ENCODE measurements at places on chromosomes 6 and 20.

- no peak for DNase-seq
Observed at GRCh38 chr6:113481458-113481857, 375.7 kb upstream of the MARCKS start.

DNA sequence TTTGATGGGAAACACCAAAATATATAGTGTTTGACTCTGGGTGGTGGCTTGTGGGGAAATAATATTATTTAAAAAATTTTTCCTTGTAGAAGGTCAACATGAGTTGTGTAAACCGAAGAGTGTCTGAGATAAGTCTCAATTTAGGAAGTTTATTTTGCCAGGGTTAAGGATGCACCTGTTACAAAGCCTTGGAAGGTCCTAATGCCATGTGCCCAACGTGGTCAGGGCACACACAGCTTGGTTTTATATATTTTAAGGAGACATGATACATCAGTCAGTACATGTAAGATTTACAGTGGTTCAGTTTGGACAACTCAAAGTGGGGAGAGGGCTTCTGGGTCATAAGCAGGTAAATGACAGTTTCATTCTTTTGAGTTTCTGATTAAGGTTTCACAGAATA, 162.1 kb downstream of the ZFAND3 start:
- DNase-seq: no peak

DNA sequence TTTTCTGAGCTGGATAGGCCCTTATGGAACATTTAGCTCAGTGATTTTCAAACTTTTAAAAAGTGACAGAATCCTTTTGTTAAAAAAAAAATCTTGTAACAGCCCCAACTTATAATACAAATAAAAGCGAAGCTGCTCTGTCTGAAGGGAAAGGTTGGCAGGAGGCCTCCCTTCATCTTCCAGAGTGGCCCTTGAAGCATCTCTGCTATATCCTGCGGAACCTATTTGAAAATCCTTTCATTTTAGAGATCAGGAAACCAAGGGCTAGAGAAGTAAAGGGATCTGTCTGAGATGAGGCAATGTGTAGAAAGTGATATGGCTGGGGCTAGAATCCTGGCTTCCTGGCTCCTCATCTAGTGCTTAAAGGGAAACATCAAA, 107.8 kb downstream of the UBE3D start:
- DNase-seq: no peak

- DNase-seq: no peak
Observed at GRCh38 chr6:39388606-39389483, 66.3 kb upstream of the KCNK16 start.

DNA sequence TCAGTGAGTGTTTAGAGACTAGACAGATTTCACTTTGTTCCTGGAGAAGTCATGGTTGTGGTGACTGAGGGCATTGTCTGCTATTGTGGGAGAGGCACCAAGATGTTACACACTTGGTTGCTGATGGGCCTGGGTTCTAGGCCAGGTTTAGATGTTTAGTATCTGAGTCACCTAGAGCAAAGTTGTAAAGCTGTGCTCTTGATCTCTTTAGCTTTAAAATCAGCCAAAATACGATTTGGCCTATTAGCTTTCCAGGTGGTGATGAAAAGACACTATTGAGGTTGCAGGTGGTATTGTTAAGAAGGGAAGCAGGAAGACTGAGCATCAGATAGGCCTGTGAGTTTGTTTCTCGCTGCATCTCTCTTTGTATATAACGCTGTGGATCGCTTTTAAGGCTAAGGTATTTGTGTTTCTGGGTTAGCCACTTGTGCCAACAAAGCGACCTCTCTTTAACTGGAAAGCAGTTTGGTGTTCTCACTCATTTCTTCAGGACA, 48.6 kb downstream of the FOXO3 start:
- DNase-seq: no peak

DNA sequence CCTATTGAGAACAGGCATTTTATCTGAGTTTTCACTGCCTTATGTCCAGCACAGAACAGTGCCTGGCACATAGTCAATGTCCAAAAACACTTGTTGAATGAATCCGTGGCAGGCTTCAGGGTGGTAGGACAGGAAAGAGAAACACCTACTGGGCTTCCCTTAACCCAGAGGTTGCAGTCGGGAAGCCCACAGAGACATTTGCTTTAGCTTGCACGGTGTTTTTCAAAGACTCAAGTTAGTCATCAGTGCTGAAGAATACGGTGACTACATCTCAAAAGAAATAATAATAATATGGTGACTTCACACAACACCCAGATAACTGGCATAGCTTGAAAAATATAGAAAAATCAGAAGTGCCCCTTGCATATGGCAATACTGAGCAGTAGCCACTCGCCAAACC, 160.4 kb downstream of the CD83 start:
- no peak for DNase-seq

- DNase-seq: no peak
Observed at GRCh38 chr6:167579806-167580618, 246.7 kb upstream of the AFDN start.

GRCh38 chr6:126077810-126078776, 91.8 kb downstream of the TRMT11 start:
- no peak for DNase-seq

- DNase-seq: no peak
Observed at GRCh38 chr6:23435126-23435525, 690.9 kb upstream of the NRSN1 start.

- DNase-seq: no peak
Observed at GRCh38 chr20:37500311-37500710, 20.7 kb upstream of the NNAT start.

DNA sequence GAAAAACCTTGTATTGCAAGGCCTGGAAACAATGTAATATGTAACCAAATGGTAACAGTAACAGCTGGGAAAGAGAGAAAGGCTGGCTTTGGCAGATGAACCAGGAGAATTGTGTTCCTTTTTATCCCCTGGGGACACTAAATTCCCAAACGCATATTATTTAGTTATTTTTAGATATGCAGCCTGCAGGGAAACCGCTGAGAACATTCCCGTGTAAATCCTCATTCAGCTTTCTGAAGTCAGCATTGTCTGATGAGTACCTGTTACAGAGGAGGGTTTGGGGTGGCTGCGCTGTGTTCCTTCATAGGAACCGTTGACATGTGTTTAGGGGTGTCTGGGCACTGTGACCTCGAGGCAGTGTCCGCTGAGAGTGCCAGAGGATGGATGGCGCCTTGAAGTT, 101.3 kb downstream of the SMOC2 start:
- no peak for DNase-seq

GRCh38 chr6:11983306-11983705, 28.8 kb upstream of the HIVEP1 start:
- DNase-seq: no peak

DNA sequence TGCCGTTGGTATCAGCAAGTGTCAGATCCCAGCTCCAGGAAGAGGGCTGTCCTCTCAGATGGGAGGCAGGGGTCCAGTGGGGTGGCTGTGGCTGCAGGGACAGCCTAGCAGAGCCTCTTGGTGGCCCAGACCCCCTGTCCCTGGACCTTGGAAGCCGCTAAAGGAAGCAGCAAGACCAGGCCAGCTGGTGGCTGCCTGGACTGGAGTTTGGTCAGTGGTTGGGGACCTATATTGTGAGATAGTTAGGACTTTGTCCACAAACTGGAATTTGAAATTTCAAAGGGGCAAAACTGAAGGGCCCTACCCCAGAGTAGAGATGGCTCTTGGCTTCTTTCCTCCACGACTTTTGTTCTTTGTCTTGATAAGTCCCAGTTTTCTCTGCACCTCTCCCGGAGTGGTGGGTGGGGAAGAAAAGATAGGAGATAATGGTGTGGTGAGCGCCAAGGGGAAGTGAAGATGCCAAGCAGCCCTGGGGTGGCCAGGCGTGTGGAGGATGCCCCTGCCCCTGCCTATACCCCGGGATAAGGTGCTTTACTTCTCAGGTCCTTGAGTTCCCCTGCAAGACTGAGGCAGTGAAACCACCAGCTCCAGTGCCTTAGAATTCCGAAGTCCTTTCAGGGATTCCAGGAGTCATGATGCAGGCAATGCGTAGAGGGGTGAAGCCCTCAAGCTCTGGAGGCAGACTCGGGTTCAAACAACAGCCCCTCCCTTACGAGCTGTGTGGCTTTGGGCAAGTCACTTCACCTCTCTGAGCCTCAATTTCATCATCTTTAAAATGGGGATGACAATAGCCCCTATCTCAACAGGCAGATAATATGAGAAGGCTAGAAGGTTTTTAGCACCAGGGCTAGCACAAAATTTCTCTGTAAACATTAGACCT, 40.2 kb downstream of the HNF4A start:
- no peak for DNase-seq

DNA sequence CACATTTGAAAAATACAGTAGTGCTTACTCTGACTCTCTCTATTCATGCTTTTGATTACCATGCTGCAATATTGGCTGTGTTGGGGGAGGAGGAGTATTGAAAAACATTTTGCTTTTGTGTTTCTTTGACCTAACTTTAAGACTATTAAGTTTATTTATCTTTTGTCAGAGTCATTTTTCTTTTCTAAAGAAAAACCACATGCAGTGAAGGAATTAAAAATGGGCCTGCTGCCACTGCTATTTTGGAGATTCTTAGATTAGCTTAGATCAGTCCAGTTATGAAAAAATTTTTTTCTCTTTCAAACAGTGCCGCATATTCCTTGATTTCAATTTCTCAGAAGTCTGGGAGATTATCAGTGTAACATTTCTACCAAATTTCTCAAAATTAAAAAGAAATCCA, 36.1 kb downstream of the BCKDHB start:
- no peak for DNase-seq

DNA sequence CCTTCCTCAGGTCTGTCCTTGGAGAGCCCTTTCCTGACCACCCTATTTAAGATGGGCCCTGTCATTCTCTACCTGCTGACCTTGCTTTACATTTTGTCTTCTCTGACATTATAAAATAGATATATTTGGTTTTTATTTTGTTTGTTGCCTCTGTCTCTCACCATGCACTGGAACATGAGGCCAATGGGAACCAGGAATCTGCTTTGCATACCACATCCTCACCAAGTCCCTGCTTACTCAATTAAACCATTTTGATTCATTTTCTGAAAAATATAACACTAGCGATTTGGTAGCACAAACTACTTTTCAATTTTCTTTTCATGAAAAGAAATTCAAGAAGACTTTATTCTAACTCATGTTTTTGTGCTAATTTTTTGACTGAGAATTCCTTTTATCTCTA, 32.8 kb upstream of the POPDC3 start:
- DNase-seq: no peak

DNA sequence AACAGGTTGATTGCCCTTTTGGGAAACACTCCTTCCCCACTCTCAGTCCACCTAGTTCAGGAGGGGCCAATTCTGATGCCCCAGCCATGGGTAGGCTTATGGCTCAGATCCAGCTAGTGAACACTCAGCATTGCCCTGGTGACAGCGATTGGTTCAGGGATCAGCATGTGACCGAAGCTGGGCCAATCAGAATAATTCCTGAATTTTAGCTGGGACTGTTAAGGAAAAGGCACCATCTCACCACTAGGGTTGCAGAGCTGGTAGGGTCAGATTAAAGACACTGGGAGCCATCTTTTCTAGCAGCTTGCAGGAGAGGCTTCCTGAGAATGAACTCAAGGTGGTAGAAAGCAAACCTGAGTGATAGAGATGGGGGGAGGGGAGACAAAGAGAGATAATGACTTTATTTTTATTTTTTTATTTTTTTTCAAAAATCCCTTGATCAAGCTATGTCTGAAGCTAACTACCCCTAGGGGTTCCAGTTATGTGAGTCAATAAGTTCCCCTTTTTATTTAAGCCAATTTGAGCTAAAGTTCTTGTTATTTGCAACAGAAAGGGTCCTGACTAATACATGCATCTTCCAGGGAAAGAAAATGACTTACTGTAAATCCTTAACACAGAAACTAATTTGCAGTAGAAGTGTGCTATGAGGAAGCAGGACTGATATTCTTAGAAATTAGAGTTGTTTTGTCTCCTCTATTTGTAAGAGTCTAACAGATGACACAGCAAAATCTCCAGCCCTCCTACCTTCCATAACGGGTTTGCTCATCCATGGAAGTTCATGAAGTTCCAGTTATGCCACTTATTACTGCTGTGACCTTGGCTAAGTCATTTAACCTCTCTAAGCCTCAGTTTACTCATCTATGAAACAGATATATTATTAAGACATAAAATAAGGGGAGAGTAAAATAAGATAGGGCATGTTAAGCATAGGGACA, 44.7 kb downstream of the EYA2 start:
- no peak for DNase-seq

- DNase-seq: peak; percentile 45
Observed at GRCh38 chr6:123016431-123017103, 20.5 kb downstream of the CLVS2 start.

DNA sequence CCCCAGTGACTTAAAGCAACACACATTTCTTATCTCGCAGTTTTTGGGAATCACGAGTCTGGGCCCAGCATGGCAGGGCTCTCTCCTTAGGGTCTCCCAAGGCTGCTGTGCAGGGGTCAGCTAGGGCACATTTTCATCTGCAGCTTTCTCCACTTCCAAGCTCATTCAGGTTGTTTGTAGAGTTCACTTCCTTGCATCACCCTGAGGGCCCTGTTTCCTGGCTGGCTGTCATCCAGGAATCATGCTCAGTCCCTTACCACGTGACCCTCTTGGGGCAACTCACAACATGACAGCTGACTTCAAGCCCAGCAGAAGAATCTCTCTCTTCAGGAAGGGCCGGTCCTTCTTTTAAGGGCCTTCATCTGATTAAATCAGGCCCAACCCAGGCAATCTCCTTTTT, 21.3 kb downstream of the SNAP25 start:
- no peak for DNase-seq

GRCh38 chr6:89400912-89401399, 11.1 kb downstream of the RRAGD start:
- no peak for DNase-seq

- DNase-seq: no peak
Observed at GRCh38 chr20:44756011-44756688, 10.5 kb downstream of the KCNK15 start.

DNA sequence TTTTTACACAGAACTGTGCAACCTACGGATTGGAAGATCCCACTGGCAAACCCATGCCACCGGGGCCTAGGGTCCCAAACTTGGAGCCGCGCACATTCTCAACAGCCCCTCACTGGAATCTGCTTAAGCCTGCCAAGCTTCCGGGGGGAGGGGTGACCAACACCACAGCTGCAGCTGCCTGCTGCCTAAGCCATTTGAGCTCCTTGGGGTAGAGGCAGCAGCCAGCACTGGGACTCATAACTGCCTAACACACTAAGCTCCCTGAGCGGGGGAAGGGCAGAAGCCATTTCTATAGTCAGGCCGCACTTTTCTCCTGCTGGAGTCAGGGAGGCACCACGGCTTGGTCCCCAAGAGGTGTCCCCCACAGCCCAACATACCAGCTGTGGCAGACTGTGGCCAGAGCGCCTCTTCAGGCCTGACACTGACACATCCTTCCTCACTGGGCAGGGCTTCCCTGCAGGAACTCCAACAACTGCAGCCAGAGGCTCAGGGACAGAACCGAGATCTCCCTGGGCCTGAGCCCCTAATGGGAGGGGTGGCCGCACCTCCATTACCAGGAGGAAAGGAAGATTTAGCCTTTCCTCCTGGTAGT, 270.3 kb upstream of the ECI2 start:
- peak; percentile 63 for DNase-seq

- DNase-seq: no peak
Observed at GRCh38 chr6:142130814-142131213, 1.9 kb upstream of the GJE1 start.

- no peak for DNase-seq
Observed at GRCh38 chr6:25862199-25862598, 11.8 kb downstream of the SLC17A3 start.

GRCh38 chr6:157263881-157264397, 59.4 kb downstream of the TMEM242 start:
- no peak for DNase-seq

- peak; percentile 54 for DNase-seq
Observed at GRCh38 chr6:41939176-41939847, 2.3 kb downstream of the CCND3 start.
